ENCODE measurements at places on chromosomes 1 and 21.

DNA sequence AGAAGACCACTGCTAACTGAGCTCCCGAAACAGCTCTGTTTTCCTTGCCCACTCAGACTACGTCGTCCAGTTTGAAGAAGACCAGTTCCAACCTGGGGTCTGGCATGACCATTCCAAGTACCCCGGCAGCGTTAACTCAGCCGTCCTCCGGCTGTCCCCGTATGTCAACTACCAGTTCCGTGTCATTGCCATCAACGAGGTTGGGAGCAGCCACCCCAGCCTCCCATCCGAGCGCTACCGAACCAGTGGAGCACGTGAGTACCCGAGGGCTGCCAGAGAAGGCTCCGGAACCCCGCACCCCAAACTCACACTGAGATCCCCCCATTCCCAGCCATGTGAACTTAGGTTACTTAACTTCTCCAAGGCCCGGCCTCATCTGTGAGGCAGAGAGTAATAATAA is 63.7 kb upstream of the CNTN2 start:
- no peak for DNase-seq

DNA sequence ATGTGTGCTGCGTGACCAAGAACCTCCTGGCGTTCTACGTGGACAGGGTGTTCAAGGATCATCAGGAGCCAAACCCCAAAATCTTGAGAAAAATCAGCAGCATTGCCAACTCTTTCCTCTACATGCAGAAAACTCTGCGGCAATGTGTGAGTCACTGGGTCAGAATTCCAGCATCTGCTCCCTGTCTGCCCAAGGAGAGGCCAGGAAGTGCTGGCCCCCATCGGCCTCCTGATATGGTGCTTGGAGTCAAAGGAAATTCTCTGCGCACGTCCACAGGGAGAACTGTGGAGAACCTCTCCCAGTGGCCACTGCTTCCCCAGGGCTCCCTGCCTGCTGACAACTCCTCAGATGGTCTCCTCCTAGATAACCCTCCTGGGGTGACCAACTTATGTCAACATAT is 25.6 kb upstream of the IL20 start:
- DNase-seq, result no peak

DNA sequence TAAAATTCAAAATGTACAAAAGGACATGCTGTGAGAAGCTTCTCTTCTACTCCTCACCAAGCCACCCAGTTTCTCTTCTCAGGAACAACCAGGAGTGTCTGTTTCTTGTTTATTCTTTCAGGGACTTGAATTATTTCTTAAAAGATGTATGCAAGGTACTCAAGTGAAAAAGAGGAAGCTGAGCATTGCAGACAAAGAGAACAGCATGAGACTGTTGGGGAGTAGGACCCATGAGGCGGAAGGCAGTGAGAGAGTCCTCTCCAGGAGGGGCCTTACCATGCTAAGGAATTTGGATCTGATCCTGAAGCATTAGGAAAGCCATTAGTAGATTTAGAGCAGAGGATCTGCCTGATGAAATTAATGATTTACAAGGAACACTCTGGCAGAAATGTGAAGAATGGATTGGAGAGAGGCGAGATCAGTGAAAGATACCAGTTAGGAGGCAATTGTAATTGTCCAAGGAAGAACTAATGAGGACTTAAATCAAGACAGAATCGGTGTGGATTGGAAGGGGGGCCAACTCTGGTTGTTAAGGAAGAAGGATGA is 14.7 kb upstream of the SSX2IP start:
- DNase-seq, result no peak

GRCh38 chr1:83905315-83905907 is 93.5 kb downstream of the TTLL7 start:
- DNase-seq, result no peak

- no peak for DNase-seq
Measured at GRCh38 chr21:43364261-43364510, 62.7 kb downstream of the SIK1 start.

DNA sequence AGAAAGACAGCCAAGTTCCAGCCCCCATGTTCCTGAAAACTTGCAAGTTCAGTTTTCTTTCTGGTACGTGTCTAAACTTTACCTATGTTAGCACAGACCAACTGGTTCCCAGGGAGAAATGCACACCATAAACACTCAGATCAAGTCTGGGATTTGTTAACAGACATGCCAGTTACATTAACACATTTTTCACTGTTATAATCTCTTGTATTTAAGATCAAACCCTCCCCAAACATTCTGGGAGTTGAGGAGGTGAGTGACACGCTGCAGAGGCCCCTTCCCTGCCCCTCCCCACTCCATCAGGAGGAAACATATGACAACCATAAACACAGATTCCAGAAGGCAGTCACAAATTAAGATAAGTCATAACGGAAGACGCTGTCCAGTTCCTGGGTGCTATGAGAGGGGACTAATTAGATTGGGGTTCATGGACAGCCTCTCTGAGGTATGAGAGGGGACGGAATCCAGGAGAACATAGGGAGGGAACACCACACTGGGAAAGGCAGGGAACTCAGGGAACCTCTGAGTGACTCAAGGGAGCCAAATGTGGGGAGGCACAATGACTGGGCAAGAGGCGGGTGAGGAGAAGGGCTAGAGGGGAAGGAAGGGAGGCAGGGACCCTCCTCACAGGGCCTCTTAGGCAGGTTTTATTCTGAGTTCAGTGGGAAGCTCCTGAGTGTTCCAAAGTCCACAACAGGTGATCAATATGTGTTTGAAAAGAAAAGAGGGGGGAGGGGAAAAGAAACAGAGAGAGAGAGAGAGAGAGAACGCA is 25.0 kb downstream of the DUSP10 start:
- no peak for DNase-seq

DNA sequence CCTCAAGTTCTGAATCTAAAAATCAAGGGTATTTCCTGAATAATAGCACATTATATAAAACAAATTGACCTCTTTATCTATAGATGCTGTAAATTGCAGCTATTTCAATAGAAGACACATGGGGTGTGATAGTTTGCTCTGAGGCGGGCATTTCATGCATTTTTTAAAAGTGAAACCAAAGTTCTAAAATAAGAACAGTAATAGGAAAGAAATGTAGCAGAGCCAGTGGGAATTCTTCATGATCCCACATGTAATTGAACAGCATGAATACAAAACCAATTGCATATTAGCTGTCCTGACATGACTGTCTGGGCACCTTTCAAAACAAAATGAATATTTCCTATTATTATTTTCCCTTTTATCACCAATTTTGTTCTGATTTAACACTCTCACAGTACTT is 85.0 kb downstream of the RGS21 start:
- DNase-seq, result no peak

DNA sequence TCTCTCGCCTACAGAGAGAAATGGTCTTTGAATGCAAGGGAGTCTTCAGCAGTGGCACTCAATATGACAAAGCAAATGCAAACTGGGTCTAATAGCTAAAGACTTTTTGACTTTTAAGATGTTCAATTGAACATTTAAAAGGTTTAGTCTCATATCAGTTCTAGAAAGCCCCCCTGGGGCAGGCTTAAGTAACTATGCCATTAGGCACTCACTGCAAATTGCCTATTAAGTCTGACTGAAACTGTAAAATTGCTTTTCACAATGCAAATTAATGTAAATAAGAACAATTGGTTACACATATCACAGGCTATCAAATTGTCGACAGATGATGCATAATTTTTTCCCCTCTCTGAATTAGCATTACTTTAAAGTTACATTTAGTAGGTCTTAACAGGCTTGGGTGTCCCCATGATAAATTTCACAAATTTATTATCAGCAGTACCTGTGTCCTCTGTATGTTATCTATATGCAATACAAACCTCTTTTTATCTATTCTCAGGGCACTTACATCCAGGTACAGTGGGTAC is 329.1 kb downstream of the LRRIQ3 start:
- DNase-seq, result no peak

DNA sequence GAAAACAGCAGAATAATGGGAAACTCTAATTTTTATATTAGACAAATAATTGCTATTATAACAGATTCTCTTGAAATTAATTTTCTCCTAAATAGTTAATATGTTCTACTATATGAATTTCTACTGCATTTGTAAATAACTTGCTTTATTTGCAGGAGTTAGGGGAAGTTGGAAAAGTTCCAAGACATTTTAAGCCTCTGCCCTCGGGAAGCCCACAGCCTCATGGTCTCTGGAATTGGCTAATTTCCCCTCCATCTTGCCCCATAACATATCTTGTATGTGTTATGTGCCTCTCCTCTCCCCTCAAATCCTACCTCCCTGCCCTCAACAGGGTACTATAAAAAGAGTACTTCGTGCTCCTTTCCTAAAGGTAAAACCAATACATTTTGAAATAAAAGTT is 271.4 kb upstream of the NR5A2 start:
- DNase-seq, result no peak

DNA sequence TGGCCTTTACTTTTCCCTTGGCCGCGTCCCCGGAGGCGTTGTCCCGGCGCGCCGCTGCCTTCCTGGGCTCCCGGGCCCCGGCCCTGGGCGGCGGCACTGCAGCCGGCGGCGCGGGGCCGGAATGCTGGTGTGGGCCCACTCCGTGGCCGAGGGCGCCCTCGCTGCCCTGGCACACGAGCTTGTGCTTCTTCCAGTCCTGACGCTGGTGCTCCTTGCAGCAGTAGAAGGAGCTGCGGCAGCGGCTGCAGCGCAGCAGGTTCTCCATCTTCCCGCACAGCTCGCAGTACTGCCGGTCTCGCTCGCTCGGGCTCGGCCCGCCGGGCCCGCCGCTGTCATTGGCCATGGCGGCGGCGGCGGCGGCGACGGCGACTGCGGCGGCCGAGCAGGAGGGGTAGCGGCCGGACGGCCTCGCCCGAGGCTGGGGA is 529 bp downstream of the EGLN1 start:
- peak; percentile 23 for DNase-seq

DNA sequence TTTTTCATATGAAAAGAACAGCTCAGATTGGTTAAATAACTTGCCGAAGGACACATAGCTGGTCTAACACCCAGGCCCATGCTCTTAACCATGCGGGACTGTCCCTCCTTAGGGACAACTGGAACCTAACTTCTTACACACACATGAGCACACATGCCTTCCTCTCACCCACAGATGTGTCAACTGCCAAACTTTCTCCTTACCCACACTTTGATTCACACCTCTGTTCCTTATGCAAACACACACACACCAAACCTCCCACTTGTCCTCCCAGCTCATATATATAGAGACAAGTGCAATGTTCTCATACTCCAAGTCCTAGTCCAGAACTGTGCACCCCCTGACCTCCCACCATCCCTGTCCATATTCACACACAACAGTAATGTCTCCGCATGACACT is 4.3 kb downstream of the RAB25 start:
- DNase-seq, result no peak

GRCh38 chr1:230037261-230037660 is 29.8 kb upstream of the GALNT2 start:
- DNase-seq, result no peak

DNA sequence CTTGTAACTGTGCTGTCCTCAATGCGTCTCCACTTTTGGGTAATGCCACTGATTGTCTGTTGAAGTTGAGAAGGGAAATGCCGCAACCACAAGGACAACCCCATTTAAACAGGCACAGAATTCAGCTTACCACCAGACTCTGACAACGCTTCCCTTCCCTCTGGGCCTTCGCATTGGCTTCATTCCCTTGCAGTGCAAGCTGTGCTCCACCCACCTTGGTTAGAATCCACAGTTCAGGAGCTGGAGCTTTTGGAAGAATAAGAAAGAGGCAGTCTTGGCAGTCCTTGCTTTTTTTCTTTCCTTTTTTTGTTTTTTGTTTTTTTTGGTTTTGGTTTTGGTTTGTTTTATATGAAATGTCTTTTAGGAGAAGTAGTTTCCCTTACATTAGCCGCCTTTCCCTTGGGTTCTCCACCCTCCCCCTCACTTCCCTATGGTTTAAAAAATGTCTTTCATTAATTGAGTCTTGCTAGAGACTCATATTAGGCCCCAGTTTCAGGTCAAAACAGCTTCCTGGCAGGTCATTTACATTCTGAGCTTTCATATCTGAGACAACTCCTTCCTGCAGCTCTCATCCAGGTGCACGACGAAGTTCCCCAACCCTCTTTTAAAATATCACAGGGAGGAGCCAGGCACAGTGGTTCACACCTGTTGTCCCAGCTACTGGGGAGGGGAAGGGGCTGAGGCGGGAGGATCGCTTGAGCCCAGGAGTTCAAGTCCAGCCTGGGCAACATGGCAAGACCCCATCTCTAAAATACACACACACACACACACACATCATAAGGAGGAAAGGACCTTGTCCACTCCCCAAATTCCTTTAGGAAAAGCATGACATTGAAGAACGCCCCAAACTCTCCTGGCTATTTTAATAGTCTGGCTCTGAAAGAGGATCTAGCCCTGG is 20.7 kb upstream of the LAX1 start:
- no peak for DNase-seq

DNA sequence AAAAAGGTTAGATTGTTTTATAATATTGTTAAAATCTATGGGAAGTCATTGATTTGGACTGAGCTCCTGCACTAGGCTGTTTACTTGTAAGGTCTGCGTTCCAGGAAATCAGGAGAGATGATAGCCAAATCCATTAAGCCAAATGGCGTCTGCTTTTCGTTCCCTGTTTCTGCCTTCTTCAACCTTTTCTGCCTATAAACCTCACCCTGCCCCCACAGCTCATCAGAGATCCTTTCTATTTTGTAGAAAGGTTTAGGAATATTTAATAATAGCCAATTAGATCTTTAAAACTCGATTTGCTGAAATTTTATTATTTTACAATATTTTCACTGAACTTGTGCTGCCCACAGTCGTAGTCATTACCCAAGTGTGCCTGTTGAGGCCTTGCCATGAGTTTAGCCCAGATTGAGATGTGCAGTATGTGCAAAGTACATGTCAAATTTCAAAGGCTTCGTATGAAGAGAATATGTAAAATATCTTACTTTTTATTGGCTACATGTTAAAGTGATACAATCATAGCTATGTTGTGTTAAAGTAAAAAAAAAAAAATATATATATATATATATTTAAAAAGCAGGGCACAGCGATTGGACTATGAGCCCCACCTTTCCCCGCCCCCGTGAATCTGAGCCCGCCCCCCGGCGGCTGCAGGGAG is 444 bp upstream of the IARS2 start:
- DNase-seq, result no peak

- DNase-seq, result no peak
Measured at GRCh38 chr1:11845641-11846335, 1.8 kb downstream of the NPPA start.

DNA sequence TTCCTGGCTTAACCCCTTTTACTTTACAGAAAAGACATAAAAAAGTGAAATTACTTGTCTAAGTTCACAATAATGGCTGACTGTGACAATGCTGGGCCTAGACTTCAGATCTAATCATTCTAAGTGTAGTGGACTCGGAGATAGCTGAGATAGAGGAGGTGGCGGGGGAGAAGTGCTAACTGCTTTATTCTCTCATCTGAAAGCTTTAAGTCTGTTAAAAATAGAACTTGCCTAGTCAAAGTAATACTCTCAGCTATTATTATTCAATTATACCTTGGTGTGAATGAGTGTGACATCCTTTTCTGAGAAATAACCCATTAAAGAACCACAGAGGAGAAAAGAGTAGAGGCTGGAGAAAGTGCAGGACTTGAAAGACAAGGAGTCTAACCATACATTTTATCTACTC is 96.1 kb upstream of the OLIG2 start:
- no peak for DNase-seq

Measured in stimulated activated CD8-positive, alpha-beta memory T cell treated with anti-CD3 and anti-CD28 coated beads, Interleukin-2, amount 100 ng/mL, for 1 hour (primary cell).